ENCODE measurements at places on chromosomes 7 and 10. TPM values are rescaled to one million over a fixed set of nuclear protein-coding genes. Genes with fewer than 3 reads are reported as not detected.

The ZC3HAV1 gene
- 47.1 TPM for total RNA-seq

The LIMK1 gene
- 59.6 TPM for total RNA-seq

The NPFFR1 gene
- 0.05 TPM for total RNA-seq

The HDAC9 gene
- total RNA-seq, result 17.1 TPM

The TECTB gene
- total RNA-seq, result not detected

The TAS2R3 gene
- total RNA-seq, result 0.49 TPM

The MKX gene
- not detected for total RNA-seq

The GJC3 gene
- not detected for total RNA-seq

The ADAM22 gene
- 4.2 TPM for total RNA-seq

The NUTM2E gene
- total RNA-seq, result 0.08 TPM

Data from Panc1 (cell line).